Stimulated activated CD4-positive, alpha-beta T cell treated with anti-CD3 and anti-CD28 coated beads, Interleukin-1b, Interleukin-23, amount 100 ng/mL, for 1 hour (primary cell): ENCODE measurements at places on chromosomes 5 and 9.

DNA sequence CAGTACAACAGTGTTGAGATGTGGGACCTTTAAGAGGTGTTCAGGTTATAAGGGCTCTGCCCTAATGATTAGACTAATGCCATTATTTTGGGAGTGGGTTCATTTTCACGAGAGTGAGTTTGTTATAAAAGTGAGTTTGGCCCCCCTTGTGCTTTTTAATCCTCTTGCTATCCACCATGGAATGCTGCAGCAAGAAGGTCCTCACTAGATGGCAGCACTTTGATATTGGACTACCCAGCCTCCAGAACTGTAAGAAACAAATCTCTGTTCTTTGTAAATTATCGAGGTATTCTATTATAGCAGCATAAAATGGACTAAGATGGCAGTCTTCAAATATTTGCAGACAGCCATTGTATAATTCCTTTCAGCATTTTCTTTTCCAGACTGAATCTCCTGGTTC lies 212.4 kb downstream of the LRRC70 start:
- no peak for DNase-seq

GRCh38 chr5:62727861-62728260 lies 149.2 kb downstream of the LRRC70 start:
- DNase-seq, result no peak

DNA sequence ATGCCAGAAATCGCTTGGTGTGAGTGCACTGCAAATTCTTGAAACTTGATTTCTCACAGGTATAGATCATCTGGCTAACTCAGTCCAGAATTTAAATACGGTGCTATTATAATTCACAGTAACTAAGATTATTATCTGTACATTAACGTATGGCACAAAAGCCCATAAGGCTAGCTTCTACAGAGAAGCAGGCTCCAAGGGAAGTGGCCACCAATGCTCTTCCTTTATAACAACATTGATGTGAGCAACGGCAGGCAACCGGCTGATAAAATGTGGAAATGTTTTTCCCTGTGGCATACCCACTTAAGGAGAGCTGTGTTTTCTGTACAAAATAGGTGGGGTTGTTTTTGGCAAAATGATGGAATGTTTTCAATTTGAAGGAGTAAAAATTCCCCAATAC lies 35.7 kb downstream of the SEMA4D start:
- DNase-seq, result no peak

GRCh38 chr5:124310453-124310852 lies 436.0 kb downstream of the ZNF608 start:
- DNase-seq, result no peak

DNA sequence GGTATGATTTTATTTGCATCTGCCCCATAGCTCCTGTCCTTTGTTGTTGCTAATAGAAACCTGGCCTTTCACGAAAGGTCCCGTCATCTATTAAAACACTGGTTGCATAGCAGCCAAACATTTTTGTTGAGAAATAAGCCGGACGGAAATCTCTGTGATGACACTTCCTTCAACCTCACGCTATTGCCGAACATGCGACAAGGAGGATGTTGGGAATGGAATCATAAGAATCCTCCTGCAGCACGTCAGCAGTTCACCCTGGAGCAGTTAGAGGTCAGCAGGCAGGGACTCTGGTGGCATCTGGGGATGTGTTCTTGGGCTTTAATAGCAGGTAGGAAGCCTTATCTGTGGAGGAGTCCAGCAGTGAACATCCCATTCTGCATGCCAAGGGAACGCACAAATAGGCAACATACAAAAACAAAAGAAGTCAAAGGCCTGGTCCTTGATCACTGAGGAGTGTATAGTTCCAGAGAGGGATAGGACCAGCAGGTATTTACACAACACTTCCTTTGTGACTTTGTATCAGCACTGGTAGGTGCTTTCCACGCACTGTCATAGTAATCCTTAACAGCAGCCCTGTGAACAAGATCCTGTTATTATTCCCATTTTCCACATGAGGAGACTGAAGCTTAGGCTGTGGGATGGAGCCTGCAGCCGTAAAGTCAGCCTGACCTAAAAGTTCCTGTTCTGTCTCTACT lies 33.4 kb downstream of the ARHGAP26 start:
- DNase-seq, result no peak

- no peak for DNase-seq
Observed at GRCh38 chr9:131874916-131875670, 135.2 kb upstream of the RAPGEF1 start.

DNA sequence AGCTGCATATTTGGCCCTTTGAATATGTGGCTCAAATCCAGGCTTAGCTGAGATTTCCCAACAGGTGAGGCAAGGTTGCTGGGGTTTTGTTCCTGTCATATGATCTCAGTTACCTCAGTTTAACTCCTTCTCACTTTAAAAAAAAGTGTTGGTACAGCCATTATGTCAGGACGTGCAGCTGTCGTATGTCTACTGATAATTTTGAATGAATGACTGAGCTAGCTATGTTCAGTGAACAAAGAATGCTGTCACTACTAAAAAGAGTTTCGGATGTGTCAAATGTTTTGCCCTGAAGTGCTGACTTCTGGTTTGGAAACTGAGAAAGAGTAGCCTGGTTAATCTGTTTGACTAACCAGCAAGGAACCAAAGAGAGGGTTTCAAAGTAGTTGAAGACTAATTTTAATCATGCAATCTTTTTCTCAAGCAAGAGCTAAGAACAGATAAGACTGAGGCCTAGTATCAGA lies 106.3 kb upstream of the NR3C1 start:
- no peak for DNase-seq

- no peak for DNase-seq
Observed at GRCh38 chr9:113151696-113152630, 1.2 kb downstream of the SLC31A2 start.

DNA sequence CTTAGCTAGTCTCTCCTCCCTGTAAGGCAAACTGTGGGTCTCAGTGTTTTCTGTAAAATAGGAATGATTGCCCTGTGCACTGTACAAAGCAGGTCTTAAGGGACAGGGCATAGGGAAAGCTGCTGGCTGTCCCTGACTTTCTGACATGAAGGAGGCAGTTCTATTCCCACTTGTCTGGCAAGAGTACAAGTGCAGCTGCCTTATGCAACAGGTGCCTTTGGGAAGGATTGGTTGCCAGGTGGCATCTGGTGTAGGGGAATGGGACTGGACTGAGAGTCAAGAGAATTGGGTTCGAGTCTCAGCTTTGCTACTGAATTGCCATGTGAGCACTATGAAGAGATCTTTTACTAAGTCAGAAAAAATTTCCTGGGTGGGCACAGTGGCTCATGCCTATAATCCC lies 10.0 kb downstream of the BSPRY start:
- no peak for DNase-seq

- DNase-seq, result no peak
Observed at GRCh38 chr5:107289030-107289714, 381.6 kb downstream of the EFNA5 start.

GRCh38 chr5:143170977-143171376 lies 232.5 kb downstream of the NR3C1 start:
- no peak for DNase-seq

GRCh38 chr9:114837923-114838322 lies 32.1 kb upstream of the TNFSF15 start:
- no peak for DNase-seq

- no peak for DNase-seq
Observed at GRCh38 chr9:113631871-113632665, 168.5 kb downstream of the RGS3 start.

DNA sequence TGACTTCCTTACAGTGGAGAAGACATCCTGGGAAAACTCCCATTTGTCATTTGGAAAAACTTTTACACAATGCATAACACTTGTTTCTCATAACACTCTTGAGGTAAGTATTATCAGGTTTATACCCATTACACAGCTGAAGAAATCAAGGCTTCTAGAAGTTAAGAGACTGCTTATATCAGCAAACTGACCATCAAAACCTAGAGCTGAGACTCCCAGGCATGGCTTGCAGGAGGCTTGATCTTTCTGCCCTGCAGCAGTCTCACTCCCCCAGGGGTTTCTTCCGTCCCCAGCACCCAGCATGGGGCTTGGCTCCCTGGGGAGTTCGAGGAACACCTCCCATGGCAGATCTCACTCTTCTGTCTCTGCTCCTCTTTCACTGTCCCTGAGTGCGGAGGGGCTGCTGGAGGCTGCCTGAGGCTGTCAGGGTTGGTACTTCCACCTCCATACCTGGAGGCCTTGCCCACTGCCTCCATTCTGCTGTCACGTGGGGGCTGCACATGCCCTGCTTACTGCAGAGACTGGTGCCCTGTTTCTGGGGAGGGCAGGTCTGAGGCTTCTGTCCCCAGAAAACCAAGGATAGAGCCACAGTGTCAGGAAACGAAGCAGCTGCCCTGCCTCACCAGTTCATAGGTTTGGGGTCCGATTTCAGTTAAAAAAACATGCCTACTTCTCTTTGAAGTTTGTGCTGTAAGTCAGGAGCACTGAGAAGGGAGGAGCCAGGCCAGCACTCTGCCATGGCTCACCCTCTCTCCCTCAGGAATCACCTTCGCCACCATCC lies 202.5 kb downstream of the PAX5 start:
- no peak for DNase-seq

DNA sequence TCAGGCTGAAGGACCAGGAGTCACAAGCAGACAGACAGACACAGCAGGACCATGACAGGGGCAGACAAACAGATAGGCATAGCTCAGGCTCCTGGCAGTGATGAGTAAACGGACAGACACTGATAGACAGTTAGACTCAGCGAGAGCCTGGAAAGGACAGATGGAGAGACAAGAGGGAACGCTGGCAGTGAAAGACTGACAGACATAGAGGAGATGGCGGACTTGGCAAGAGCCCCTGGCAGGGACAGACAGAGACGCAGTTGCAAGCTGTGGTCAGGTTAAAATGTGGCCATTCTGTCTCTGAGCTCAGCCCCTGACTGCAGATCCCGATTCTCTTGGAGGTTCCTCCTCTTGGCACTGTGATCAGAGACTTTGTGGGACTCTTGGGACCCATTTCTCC lies 13.6 kb downstream of the CSF2 start:
- no peak for DNase-seq

- DNase-seq, result no peak
Observed at GRCh38 chr5:34715711-34716110, 59.6 kb downstream of the RAI14 start.

DNA sequence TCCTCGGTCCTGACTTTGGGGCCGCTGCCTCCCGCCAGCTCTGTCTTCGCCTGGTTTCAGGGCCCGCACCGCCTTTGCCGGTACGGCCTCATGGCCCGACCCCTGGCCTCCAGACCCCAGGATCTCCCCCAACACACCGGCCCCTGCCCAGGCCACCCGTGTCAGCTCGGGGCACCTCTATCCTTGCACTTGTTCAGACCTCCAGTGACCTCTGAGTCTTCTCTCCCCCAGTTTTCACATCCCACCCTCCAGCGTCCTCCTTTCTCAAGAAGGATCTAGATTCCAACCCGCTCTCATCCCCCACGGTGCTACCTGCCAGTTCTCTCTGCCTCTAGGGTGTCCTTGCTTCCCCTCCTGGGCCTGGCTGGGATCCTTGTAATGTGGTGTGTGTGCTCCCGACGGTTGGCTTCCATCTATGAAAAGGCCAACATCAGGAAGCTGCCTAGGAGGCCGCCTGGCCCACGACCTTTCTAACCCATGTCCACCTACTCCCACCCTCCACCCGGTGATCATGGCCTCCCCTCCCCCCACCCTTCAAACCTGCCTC lies 61.1 kb downstream of the SPATA31C2 start:
- DNase-seq, result no peak
